ENCODE measurements at places on chromosomes 11 and 22. TPM values are rescaled to one million over a fixed set of nuclear protein-coding genes. Genes with fewer than 3 reads are reported as not detected.

- no peak for DNase-seq
Observed at GRCh38 chr11:75145196-75145971, 5.5 kb upstream of the SLCO2B1 start.

GRCh38 chr11:31323145-31323544 is 46.4 kb downstream of the DCDC1 start:
- DNase-seq: no peak

GRCh38 chr11:20363149-20363499 is 390 bp upstream of the HTATIP2 start:
- DNase-seq: no peak

DNA sequence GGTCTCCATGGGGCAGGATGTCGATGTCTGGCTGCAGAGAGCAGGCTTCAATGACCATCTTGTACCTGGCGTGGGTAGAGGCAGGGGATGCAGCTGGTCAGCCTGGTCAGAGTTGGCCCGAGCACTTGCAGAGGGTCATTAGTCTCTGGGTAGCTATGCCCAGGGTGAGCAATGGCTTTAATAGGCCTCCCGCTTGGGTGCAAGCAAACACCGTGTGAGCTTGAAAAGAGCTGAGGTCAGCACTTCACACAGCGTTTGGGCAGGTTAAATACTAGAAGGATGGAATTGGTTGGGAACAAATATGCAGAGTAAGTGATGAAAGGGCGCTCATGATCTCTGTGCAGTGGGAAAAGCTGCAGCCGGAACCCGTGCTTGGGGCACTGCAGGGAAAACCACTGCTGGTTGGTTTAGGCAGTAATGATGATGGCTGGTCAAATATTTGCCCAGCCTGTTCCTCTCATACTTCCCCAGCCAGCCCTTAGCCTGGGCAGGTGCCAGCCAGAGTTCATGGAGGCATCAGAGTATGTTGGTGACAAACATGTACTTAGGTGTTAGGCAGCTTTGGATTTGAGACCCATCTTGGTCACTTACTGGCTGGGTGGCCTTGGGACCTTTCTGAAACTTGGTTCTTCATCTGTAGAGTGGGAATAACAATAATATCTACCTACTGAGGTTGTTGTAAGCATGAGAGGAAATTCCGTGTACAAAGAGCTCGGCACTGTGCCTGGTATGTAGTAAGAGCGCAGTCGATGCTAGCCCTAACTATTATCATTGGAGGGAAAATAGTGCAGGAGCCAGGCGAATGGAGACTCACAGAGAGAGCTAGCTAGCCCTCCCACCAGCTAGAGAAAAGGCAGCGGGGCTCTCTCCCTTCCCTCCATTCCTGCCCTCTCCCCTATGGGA is 25.2 kb upstream of the KCNJ11 start:
- DNase-seq: no peak

DNA sequence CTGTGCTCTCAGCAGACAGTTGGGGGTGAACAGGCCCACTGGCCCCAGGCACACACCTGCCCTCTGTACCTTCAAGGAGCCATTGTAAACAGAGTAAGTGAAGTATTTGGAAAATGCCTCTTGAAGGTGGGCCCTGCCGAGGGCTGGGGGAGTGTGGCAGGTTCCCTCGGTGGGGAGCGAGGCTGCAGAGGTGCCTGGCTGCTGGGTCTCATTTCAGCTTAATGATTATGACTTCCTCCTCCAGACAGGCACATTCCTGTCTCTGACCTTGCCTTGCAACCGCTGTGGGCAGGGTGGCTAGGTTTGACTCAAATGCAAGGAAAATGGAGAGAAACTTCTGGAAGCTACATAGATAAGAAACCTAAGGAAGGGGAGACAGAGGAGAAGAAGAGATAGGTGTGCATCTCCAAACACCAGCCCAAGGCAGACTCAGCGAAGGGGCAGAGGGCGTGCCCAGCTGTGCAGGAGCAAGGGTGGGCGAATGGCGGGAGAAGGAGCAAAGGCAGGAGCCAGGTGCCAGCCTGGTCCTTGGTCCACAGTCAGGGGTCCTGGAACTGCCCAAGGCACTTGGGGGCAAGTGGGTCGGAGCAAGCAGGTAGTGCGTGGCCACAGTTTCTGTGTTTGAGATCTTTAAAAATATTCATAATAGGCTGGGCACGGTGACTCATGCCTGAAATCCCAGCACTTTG is 14.0 kb downstream of the GRAMD4 start:
- DNase-seq: no peak

- no peak for DNase-seq
Observed at GRCh38 chr11:67654225-67654624, 3.7 kb upstream of the ACY3 start.

DNA sequence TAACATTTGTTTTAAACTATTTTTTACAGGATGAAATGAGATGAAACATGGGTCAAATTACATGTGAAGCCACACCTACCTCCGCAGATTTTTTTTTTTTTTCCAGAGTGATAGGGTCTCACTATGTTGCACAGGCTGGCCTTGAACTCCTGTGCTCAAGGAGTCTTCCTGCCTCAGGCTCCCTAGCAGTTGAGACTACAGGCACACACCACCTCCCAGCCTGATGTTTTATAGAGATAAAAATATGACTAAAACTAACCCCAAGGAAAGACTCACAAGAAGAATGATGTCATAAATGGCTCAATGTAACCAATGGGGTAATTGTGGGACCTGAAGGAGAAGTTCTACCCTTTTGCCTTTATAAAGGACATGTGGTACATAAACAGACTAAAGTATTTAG is 52.3 kb upstream of the SOX6 start:
- DNase-seq: no peak

MYBPC3 gene
- not detected for total RNA-seq

C11orf52 gene
- not detected for total RNA-seq

VPREB1 gene
- total RNA-seq: not detected

KIRREL3 gene
- total RNA-seq: 2.4 TPM
